Dermis microvascular lymphatic vessel endothelial cell (primary cell): ENCODE measurements at places on chromosomes 11 and 22. TPM values are rescaled to one million over a fixed set of nuclear protein-coding genes. Genes with fewer than 3 reads are reported as not detected.
A peak's percentile ranks its signal among the peaks of the same experiment; 100 is the strongest.

- no peak for DNase-seq
These were observed 125.3 kb downstream of the VPREB1 start for GRCh38 chr22:22369964-22370270.

DNA sequence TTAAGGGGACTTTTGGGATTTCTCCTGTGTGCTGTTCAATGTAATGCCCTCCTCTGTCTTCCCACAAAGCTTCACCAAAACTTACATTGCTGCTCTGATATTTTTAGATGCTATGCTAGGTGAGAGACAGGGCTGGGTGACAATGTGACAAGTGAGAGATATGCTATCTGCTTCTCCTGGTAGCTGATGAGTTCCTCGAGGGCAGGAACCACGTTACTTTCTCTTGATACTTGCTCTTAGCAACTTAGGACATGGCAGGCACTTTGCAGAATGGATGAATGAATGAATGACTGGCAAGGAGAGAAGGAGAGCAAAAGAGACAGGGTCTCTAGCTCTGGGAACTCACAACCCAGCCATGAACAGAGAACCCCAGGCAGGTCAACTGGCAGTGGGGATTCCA, 115.4 kb downstream of the C11orf58 start:
- no peak for DNase-seq

DNA sequence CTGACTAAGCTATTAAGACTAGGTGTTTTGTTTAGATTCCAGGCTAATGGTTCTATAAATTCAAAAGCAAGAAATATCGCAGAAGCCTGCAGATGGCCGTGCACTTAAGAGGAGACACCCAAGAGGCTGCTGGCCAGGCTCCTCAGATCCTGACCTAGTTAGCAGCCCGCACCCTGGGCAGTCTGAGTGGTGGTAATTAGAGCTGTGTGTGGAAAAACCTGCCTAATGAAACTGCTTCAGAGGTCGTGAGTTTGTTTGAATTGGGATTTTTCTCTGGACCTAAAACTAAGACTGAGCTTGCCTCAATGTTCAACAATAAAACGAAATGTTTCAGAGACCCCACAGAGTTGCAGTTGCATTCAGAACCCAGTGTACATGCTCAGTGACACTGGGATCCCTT, 627.7 kb downstream of the OPCML start:
- DNase-seq = no peak

DNA sequence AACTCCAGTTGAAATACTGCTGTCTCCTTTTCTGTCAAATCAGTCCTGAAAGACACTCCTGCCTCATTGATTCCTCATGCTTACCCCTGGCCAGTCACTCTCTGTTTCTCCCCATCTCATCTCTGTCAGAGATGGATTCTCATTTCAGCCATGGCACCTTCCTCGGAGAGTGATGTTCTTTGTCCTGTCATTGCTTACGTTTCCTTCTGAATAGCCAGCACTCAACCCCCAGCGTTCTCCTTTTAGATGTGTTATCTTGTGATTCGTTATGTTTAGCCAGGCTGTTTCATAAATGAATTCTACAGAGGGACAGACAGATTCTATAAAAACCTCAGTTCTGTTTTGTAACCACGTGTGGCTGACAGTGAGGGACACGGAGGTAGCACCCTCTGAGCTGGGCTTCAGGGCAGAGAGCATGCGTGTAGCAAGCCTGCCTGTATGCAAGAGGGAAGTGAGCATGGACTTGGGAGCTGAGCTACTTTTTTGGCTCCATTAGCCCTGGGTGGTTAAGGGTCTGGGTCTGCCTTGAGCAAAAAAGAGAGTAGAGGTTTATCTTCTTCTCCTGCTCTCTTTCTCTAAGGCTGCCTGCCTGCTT, 354.6 kb downstream of the DDX10 start:
- DNase-seq = no peak

DNA sequence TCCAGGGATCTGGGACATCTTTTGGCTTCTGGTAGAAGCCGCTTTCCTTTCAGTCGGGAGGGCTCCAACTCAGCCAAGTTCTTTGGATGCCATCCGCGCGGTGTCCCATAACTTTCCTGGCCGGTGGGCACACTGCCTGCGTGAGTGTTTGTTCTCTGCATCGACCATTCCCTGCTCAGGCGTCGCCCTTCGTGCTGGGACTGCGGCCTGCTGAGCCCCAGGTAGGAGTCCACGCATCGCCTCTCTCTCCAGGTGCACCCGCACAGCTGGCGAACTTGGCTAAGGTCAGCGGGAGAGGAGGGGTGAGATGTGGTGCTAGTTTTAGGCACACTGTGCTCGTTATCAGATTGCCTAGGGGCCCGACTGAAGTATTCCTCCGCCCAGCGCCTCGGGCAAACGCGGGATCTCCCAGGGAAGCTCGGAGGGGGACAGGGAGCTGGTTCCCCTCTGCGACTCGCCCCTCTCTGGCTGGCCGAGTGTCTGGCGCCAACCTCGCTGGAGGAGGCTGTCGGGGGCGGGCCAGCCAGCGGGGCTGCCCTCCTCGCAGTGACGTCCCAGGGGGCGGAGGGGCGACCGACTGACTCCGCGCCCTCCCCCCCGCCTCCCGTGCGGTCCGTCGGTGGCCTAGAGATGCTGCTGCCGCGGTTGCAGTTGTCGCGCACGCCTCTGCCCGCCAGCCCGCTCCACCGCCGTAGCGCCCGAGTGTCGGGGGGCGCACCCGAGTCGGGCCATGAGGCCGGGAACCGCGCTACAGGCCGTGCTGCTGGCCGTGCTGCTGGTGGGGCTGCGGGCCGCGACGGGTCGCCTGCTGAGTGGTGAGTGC, at the start of gene LAYN:
TSS of gene LAYN (plus strand) at position 607 of the 823 bp plus-strand sequence. CDS start at position 731, 124 bp downstream.
- peak; percentile 68 for DNase-seq

GRCh38 chr11:75532200-75533048, 6.7 kb upstream of the GDPD5 start:
- peak; percentile 32 for DNase-seq

GRCh38 chr11:6735306-6735705, 36.5 kb downstream of the OR2AG2 start:
- peak; percentile 63 for DNase-seq

DNA sequence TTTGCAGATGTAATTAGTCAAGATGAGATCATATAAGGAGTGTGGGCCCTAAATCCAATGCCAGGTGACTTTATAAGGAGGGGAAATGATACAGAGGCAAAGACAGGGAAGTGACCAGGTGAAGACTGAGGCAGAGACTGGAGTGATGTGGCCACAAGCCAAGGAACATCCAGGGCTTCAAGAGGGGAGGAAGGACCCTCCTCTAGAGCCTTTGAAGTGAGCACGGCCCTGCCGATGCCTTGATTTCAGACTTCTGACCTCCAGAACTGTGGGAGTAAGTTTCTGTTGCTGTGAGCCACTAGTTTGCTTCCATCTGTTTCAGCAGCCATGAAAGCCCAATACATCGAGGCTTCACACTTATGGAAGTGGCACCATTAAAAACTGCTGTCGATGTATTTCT, 78.7 kb downstream of the SHANK2 start:
- DNase-seq = no peak

DNA sequence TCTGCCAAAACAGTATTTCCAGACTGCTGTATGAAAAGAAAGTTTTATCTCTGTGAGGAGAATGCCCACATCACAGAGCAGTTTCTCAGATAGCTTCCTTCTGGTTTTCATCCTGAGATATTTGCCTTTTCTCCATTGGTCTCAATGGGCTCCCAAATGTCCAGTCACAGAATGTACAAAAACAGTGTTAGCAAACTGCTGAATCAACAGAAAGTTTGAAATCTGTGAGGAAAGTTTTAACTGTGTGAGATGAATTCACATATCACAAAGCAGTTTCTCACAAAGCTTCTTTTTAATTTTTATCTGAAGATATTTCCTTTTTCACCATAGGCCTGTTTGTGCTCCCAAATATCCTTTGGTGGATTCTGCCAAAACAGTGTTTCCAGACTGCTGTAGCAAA, 207.2 kb upstream of the TRIM48 start:
- DNase-seq = no peak

DNA sequence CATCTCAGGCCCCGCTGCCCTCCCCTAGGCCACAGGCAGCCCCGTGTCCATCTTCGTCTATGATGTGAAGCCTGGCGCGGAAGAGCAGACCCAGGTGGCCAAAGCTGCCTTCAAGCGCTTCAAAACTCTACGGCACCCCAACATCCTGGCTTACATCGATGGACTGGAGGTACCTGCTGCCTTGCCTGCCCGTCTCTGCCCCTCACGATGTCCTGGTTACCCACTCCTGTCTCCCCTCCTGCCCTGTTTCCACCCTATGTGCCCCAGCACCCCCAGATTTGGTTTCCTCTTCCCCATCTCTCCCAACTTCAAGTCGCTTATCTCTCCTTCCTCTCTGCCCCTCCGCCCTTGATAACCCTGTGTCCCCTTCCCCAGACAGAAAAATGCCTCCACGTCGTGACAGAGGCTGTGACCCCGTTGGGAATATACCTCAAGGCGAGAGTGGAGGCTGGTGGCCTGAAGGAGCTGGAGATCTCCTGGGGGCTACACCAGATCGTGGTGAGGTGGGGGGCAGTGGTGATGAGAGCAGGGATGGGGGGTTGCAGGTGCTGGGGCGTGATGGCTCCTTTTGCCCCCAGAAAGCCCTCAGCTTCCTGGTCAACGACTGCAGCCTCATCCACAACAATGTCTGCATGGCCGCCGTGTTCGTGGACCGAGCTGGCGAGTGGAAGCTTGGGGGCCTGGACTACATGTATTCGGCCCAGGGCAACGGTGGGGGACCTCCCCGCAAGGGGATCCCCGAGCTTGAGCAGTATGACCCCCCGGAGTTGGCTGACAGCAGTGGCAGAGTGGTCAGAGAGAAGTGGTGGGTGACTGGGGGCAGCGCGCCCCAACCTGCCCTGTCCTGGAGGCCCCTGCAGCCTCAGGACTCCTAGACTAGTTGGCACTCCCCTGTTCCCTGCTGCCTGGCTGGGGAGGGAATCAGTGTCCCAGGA, 930 bp downstream of the SCYL1 start:
- DNase-seq = no peak

GRCh38 chr11:115421992-115422689, 82.1 kb downstream of the CADM1 start:
- no peak for DNase-seq

- peak; percentile 71 for DNase-seq
These were observed 11.2 kb upstream of the PPP2R1B start for GRCh38 chr11:111777094-111778046.

GRCh38 chr11:3855808-3856491, 486 bp downstream of the STIM1 start:
- DNase-seq = no peak

DNA sequence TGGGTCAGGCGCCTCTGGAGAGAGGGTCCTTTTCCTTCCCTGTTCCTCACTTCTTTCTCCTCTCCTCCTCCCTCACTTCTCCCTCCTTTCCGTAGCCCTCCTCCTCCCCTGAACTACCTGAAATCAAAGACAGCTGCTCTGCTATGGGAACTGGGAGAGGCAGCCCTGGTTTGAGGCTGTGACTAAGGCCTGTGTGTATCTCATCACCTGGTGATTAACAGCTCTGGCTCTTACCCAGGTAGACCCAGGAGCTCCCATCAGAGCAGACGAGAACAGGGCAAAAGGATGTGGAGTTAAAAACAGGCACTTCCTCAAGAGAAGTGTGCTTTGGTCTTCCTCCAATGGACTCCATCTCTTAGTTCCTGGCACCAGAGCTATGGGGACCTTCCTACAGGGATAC, 5.8 kb downstream of the ISX start:
- DNase-seq = no peak

DNA sequence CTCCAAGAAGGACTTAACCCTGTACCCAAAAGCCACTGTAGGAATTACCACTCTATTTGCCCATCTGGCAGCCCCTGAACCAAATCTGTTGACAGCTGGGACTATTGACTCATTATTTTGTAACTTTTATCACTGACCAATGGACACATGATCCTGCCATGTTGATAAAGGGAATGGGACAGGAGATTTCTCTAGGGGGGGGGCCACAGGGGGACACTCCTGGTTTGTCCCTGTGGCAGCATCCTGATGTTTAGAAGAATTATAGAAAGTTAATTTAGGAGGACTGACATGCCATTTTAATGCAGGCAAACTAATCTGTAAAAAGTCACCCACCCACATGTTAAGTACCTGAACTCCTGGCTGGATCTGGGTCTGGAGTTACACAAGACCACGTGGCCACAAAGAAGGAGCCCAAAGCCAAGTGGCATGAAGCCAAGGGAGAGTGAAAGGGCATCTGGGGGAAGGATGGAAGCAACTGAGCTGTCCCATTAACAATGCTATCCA, 558.1 kb downstream of the ETS1 start:
- DNase-seq = no peak

DNA sequence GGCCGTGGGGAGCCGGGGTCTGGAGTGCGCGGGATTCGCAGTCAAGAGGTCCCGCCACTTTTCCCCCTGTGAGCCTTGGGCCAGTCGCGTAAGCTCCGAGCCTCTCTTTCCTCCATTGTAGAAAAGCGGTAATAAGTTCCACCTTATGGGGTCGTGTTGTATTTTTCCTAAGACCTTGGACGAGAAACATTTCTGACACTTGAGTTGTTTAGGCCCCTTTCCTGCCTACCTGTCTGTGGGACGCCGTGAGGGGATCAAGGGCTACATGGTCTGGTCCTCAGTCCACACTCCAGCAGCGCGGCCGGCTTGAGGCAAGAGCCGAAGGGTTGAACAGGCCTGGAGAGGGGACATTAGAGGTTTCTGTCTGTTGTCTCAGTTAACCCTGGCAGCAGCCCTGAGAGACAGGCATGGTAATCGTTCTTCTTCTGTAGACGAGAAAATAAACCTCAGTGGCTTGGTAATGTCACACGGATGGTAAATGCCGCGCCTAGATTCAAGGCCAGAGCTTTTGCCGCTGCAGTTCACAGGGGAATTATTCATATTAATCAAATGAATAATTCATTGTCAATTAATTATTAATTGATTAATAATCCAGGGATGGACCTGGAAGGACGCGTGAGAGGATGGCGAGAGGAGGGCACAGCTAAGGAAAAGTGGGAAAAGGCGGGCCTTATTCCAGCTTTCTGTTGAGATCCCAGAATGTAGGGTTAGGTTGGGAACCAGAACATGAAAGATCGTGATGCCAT, 545 bp downstream of the FEN1 start:
- no peak for DNase-seq

GRCh38 chr22:39603345-39603744, 32.8 kb downstream of the CACNA1I start:
- no peak for DNase-seq

DNA sequence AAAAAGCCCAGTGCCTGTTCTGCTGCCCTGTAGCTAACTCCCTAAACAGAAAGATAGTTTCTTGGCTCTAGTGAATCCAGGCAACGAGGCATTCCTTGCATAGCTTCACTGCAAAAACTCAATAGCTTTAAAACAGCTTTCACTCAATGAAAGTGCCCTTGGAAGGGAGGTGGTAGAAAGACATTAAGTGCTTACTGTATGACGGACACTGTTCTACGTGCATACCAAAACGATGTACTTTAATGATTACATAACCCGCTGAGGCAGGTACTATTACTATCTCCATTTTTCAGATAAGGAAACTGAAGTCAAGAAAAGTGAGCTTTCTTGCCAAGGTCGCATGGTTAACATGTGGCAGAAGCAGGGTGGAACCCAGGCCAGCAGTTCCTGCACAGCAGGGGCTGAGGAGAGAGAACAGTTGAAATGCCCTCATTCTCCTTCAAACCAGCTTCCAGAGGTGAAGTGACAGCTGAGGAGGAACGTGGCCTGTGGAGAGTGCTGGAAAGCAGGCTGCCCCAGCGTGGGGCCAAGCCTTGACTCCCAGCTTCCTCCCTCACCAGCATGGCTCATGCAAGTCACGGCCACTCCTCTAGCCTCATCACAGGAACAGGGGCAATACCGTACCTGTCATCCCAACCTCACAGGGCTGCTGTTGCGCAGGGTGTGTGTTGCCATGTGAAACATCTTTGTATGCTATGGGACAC, 227.5 kb upstream of the NARS2 start:
- no peak for DNase-seq

- DNase-seq = peak; percentile 4
These were observed 69.1 kb downstream of the FCHSD2 start for GRCh38 chr11:73072935-73073481.

MRGPRE gene
- under 0.01 TPM in 1 of 2 replicates, not detected in the other for total RNA-seq

LMO1 gene
- total RNA-seq = not detected in 2 replicates

APOBEC3C gene
- 0.64 and 0.76 TPM in 2 replicates for total RNA-seq

ASPHD2 gene
- 0.90 and 2.0 TPM in 2 replicates for total RNA-seq
